ENCODE measurements at places on chromosomes 2 and 18.

DNA sequence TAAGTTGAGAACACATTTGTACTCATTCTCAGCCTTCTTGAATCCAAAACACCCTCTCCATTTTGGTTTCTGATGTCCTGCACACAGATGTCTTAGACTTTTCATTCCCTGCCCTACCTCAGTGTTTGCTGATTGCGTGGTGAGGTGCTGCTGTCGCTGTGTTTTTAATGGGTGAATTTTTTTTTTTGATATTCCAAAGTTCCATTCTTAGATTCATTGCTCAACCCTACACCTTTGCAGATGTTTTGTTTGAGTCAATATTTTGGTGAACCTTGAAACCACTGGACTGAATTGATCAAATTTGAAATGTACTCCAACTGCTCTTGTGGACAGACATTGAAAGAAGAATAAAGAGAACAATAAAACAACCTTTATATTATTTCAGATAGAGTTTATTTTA lies 130.4 kb upstream of the DSEL start:
- no peak for DNase-seq

DNA sequence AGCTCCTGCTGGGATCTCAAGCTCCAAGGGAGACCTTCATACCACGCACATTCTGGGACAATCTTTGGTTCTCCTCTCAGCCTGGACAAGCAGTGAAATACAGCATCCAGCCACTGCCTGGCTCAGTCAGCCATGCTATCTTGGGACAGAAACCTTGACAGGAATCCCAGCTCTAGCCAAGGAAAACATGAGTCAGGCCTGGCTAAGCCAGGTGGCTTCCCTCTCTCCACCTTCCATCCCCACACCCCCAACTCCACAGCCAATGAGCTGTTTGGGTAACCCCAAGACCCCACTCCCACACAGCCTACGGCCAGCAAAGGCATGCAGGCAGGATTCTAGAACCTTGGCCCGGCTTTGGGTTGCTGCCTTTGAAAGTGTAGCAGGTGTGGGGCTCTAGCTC lies 64.9 kb downstream of the MCFD2 start:
- DNase-seq: no peak

- DNase-seq: no peak
Observed at GRCh38 chr2:214737188-214737587, 72.3 kb downstream of the BARD1 start.

DNA sequence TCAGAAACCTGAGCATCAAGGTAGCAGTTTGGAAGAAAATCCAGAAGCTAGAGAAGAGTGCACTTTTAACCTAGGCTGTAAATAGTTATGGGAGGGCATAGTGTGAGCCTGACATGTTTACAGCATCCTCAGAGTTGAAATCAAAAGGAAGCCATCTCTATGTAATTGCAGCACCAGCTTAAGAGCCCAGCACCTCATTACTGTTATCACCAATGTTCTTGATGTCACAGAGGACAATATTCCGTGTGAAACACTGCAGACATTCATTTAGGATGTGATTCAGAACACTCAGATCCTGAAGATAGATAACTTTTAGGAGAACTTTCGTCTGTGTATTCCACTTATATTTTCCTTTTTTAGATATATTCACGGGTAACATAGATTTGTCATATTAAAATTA lies 48.1 kb downstream of the FBXO36 start:
- DNase-seq: no peak

DNA sequence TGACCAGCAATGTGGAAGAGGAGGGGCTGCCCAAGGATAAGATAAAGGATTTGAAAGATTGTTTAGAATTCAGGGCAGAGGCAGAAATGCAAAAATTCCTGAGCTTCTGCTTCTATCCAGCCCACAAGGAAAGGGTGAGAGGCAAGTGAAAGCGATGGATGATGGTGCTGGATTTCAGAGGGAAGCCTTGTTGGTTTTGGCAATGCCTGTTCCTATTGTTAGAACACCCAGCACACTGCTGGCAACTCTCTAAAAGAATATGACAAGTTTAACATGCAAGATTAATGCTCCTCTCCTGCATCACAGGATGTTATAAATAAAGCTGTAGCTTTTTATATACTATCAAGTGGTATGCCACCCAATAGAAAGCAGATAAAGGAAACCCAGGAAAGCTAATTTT lies 92.6 kb downstream of the ZNF385B start:
- DNase-seq: no peak

DNA sequence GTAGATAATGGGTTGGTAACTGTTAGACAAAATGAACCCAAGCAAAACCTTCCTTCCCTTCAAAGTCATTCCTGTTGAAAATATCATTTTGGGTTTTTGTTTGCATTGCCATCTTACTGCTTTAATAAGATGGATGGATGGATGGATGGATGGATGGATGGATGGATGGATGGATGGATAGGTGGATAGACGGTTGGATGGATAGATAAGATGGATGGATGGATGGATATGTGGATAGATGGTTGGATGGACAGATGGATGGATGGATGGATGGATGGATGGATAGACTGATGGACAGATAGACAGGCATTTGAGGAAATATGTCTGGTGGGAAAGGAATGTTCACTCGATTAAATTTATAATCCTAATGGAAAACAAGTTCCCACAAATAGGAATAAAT lies 133.2 kb downstream of the COL4A4 start:
- DNase-seq: no peak

DNA sequence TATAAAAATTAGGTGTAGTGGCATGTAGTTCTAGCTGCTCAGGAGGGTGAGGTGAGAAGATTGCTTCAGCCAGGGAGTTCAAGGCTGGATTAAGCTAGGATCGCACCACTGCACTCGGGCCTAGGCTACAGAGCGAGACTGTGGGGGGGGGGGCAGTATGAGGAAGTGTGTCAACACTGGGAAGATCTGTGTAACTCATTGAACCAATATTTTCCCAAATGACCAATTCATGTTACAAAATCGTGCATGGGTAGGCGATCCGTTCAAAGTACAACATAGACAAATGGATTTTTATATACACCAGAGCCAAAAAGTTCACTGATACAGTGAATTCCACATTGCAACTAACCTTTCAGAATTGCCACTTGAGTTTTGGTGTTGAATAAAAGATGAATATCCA lies 8.1 kb downstream of the SMAD4 start:
- no peak for DNase-seq

GRCh38 chr18:8988260-8988871 lies 114.1 kb upstream of the NDUFV2 start:
- peak; percentile 3 for DNase-seq

DNA sequence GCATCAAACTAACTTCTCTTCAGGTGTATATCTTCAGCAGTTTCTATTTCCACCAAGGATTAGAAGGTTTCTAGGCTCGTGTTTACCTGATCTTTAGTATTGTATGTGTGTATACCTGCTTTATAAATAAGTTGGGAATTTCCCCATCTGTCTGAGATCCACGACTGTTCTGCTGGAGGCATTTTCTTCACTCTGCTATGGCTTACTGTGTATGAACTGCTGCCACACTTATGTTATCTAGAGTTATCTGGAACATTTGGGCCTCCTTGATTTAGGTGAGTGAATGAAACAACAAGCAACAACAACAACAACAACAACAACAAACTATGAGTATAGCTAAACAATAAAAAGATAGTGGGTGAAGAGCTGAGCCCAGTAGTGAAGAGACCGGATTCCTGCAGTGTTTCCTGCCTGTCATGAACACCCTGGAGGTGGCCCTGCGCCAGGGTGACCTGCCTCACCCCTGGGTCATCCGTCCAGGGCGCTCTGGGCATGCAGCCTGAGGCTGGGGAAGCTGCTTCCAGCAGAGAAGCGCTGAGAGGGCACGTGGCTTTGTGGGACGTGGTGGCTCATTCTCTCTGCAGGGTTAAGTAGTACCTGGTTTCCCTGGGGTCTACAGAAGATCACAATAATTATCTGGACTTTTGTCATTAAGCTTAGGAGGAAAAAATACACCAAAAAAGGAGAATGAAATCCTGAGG lies 56.1 kb upstream of the GATA6 start:
- no peak for DNase-seq

DNA sequence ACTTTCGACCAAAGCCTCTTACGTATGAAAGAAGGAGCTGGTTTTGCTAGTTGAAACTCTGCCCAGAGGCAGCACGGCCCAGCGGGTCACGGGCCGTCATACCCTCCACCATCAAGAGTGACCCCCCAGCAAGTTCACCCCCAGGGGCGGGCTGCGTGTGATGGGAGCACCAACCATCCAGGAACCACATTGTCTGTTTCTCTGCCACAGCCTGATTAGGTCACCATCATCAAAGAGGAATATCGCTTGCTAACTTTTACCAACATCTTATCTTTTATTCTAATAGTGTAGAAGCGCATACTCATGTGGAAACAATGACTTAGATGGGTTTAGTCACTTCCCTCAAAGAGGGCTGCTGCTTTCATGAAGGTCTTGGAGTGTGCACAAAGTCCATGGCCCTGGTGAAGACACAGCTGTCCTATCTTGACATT lies 116.6 kb upstream of the SMIM21 start:
- DNase-seq: no peak

DNA sequence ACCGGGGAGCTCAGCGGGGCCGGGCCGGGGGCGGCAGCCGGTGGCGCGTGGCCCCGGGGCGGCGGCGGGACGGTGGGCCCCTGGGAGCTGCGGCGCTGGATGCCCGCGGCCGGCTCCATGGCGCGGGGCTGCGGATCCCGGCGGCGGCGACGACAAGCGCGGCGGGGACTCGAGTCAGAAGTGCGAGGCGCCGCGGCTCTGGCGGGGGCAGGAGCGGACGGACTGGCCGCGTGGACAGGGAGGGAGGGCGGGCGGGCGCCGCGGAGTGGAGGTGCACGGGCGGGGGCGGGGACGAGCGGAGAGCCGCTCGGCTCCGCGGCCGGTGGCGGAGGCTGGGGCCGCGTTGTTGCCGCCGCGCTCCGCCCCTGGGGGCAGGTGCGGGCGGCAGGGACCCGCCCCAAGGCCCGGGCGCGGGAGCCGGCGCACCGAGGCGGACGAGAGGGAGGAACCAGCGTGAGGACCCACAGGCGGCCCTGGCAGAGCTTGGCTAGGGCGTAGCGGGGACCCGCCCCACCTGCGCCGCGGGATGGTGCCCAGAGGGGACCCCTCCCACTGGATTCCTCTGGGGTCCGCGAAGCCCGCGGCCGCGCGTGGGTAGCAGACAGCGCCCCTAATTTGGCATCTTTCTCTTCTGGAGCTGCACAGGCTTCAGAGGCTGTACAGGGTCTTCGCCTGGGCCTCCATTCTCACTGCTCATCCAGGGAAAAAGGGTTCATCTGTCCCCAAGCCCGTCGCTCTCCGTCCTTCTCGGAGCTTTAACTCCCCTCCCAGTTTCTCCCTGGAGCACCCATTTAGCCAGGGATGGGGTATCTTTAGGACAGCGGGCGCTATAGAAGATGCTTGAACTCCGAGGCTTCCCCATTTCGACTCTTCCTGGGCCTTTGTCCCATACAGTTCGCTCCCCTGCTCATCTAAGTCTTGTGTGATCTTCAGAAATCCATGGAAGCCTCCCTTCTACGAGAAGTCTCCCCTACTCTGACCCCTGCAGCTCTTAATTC lies at the start of gene TMEM163:
TSS of gene TMEM163 (minus strand) at position 184 of the 998 bp plus-strand sequence.
- DNase-seq: no peak

DNA sequence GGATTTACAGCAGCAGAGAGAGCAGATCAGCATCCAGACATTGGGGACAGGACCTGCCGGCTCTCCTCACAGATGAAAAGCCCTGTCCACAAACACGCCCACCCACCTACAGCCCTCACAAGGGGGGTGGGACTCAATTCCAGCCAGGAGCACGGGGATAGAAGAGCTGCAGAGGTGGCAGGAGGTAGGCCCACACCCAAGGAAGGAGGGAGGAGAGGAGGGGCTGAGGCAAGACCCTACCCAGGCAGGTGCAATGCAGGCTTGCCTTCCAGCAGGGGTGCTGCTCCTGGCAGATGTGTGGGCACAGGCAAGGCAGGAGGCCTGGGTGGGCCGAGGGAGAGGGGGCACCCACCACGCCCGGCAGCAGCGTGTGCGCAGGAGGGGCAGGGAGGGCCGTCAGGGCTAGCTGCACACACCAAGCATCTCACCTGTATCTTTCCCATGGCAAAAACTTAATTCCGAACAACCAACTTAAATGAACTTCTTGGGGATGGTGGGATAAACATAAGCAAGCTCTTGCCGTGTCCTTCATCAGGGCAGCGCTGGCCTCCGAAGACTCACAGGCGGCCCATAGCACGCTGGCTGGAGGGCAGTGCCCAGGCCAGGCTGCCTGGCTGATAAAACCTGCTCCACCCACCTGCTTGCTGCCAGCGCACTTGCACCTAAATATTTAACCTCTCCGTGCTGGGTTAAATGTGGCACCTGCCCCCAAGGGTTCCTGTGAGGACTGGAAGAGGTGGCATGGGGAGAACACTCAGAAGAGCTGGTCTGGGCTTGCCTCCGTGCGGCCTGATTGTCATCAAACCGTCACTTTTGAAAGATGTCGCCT lies 219.5 kb downstream of the HDAC4 start:
- DNase-seq: no peak

DNA sequence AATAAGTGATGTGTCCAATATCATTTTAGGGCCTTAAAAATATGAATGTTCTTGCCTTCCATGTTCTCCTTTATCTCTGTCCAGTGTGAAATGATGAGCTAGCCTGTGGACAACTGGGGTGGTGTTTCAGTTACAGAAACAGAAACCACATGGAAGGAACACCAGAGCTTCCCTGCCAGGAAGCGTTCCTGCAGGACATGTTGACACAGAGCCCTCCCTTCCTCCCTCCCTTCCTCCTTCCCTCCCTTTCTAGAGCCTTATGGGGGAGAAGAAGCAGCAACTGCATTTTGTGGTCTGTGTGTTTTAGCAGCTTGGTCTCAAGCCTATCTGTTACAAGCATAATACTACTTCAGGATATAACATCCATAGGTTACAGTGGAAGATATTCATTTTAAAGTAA lies 539.7 kb upstream of the NETO1 start:
- no peak for DNase-seq

DNA sequence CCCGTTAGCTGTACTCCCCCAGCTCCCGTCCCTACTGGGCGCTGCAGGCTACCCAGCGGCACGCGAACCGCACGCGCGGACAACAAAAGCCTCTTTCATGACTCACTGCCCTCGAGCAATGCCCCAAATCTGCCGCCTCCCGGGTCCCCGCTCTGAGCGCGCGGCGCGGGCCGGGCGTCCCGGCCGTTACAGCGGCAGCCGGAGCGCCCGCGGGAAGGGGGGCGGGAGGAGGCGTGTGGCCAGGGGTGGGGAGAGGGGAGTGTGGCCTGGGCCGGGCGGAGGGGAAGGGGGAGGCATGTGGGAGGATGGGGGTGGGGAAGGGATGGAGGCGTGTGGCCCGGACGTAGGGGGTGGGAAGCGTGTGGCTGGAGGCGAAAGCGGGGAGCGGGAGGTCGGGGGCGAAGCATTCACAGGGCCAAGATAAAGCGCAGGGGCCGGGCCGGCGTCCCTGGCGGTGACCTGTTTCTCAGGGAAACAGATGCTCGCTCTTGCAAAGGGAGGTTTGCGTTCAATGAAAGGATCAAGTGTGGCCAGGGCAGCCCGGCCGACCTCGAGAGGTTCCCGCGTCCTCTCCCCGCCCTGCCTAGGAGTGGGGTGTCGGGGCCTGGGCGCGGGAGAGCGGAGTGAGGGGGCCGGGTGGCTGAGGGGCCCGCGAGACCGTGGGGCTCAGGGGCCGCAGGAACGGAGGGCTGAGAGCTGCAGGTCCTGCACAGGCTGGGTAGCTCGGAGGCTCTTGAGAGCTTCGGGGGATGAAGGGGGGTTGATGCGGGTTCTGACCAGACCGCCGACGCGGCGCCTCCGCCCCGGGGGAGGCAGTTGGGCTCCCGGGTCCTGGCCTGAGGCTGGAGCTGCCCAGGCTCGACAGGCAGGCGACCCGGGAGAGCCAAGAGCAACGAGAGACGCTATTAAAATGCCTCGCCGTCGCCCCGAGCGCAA lies 3.5 kb upstream of the NEUROD1 start:
- no peak for DNase-seq

All from stimulated activated CD8-positive, alpha-beta memory T cell treated with anti-CD3 and anti-CD28 coated beads, Interleukin-4, amount 100 ng/mL, for 1 hour (primary cell).